ENCODE measurements at places on chromosomes 3 and 15.

- no peak for DNase-seq
These were observed 52.9 kb downstream of the PGBD4 start for GRCh38 chr15:34154725-34155204.

DNA sequence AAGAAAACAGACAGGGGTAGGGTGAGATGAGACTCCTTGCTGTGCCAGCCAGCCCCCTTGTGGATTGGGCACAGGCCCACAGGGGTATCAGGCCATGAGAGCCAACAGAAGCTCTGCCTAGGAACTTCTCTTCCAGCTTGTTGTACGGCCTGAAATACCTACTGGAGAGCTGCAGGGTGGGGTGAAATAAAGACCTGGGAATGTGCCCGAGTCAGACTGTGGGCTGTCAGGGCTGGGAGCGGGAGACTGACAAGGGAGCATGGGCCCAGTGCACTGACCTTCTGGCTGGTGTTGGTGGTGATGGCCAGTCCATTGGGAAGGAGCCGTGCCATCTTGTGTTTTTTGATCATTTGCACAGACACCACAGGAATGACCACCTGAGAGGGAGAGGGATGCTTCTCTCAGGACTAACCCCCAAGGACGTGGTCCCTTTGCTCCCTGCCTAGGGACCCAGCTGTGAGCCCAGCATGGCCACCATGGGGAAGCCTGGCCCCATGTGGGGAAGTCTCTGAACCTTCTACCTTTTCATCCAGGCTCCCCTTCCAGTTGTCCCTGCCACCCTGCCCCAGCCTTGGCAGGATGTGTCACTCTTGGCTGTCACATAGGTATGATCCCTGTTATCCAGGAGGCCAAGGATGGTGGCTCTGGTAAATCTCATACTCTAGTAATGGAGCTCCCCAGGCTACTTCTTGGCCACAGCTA, 30.7 kb downstream of the GRAMD2A start:
- no peak for DNase-seq

GRCh38 chr3:135944831-135945230, 20.7 kb upstream of the PPP2R3A start:
- no peak for DNase-seq

DNA sequence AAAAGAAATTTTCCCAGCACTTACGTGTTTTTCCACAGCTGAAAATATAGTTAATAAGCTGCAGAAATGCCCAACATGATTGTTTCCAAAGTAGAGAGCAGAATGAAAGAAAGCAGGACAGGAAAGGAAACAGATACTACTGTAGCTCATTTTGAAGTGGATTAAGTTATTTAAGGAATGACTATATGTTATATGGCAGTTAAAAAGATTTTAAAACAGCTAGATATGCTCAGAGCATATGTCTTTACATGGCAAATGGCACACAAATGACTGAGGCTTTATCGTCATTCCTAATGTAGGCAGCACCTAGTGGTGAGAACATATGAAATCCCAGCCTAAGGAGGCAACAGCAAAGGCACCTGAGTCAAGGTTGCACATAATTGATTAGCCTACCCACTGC, 106.6 kb upstream of the SEMA6D start:
- no peak for DNase-seq

DNA sequence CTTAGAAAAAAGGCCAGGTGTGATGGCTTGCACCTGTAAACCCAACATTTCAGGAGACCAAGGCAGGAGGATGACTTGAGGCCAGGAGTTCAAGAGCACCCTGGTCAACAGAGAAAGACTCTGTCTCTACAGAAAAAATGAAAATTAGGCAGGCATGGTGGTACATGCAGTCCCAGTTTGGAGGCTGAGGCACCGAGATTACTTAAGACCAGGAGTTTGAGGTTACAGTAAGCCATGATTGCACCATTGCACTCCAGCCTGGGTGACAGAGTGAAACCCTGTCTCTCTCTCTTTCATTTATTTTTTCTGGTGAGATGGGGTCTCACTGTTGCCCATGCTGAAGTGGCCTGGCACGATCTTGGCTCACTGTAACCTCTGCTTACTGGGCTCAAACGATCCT, 24.7 kb downstream of the IP6K1 start:
- no peak for DNase-seq

DNA sequence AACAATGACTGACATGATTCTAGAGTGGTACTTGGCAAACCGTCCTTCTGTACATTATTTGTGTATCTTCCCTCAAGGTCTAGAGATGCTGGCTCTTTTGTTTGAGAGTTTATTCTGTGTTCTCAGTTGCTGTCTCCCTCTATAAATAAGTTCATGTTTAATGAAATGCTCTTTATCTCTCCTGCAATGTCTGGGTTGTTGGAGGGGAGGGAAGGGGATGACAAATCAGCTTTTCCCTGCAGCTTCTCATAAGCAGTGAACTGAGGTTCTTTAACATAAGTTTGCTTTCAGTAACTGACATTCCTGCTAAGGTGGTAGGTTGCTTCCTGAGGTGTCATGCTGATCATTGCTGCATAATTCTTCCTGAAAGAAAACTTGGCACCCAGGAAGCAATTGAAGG, 21.8 kb downstream of the ITPR1 start:
- no peak for DNase-seq

DNA sequence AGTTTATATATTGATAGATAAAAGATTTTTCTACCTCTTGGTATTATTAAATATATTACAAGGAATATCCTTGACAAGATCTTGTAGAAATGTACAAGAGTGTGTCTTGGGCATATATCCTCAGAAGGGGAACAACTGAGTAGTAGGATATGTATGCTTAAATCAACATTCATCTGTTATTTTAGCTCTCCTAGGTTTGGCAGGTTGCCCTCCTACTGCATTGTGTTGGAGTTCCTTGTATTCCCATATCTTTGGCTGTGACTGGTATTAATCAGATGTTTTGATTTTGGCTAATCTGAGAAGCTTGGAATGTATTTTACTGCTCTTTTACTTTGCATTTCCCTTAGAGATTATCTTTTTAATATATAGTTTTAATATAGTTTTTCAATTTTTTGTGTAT, 4.6 kb downstream of the MYRIP start:
- DNase-seq = no peak

GRCh38 chr3:51682079-51682478, 11.0 kb downstream of the TEX264 start:
- DNase-seq = peak; percentile 21

GRCh38 chr3:184335291-184335660, 2.1 kb upstream of the FAM131A start:
- no peak for DNase-seq

- DNase-seq = no peak
These were observed 164.0 kb downstream of the CHST2 start for GRCh38 chr3:143283432-143284128.

DNA sequence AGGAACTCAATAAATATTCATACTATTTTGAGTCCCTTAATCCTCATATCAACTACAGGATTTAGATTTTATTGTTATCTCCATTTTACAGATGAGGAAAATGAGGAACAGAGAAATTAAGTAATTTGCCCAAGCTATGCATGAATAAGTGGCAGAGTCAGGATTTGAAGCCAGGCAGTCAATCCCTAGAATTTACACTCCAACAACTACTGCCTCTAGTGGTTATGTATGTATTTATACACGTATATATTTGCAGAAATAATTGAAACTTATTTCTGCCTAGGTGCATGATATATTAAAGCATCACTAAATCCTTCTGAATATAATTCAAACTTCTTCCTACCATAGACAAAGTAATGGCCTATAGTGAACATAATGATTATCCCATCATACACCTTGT, 137.4 kb downstream of the SERPINI1 start:
- no peak for DNase-seq

GRCh38 chr15:95998935-95999334, 331.6 kb upstream of the NR2F2 start:
- no peak for DNase-seq

- DNase-seq = no peak
These were observed 14.6 kb upstream of the PIK3CA start for GRCh38 chr3:179133575-179133974.

DNA sequence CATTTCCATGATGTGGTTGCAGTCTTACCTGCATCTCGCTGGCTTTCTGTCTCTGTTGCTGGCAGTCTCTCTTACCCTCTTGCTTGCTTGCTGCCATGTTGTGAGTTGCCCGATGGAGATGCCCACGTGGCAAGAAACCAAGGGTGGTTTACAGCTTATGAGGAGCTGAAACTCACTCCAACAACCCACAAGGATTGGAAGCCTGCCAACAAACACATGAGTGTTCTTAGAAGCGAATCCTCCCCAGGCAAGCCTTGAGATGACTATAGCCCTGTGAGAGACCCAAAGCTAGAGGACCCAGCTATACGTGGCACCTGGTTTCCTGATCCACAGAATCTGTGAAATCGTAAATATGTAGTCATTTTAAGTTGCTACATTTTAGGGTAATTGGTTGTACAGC, 490.9 kb upstream of the ADAMTS9 start:
- DNase-seq = no peak

DNA sequence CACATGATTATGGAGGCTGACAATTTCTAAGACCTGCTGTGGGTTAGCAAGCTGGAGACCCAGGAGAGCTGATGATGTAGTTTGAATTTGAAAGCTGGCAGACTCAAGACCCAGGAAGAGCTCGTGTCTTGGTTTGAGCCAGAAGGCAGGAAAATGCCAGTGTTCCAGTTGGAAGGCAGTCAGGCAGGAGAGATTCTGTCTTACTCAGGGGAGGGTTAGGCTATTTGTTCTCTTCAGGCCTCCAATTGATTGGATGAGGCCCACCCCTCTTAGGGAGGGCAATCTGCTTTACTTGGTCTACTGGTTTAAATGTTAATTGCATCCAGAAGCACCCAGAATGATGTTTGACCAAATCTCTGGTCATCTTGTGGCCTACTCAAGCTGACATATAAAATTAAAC, 40.4 kb upstream of the IGF2BP2 start:
- no peak for DNase-seq

DNA sequence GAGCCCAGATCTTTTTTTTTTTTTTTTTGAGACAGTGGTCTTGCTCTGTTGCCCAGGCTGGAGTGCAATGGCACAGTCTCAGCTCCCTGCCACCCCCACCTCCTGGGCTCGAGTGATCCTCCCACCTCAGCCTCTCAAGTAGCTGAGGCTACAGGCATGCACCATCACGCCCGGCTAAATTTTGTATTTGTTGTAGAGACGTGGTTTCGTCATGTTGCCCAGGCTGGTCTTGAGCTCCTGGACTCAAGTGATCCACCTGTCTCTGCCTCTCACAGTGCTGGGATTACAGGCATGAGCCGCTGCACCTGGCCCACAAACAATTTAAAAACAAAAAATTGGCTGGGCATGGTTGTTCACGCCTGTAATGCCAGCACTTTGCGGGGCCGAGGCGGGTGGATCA, 22.6 kb upstream of the SLC6A6 start:
- no peak for DNase-seq

Measured in hippocampal formation (tissue), 2 donors.